ENCODE measurements at places on chromosomes 13 and 19. TPM values are rescaled to one million over a fixed set of nuclear protein-coding genes. Genes with fewer than 3 reads are reported as not detected.

Gene ZNF382
- total RNA-seq = 16.9 TPM

Gene FCHO1
- 1.4 TPM for total RNA-seq

Gene EDDM13
- 0.47 TPM for total RNA-seq

Gene GFY
- total RNA-seq = not detected

- H3K4me1 ChIP-seq = no peaks in the 10 kb centered on the region
- no peaks in the 10 kb centered on the region for H3K36me3 ChIP-seq
- peak; percentile 57 for DNase-seq
- H3K4me3 ChIP-seq = no peak overlapping the region
- H3K27me3 ChIP-seq = peaks cover under 1% of the 10 kb centered on the region
Measured at GRCh38 chr19:1076951-1077350, 10.0 kb downstream of the ARHGAP45 start.

GRCh38 chr13:80361883-80362327 lies 21.0 kb upstream of the SPRY2 start:
- H3K27ac ChIP-seq = no peak overlapping the region
- no peaks in the 10 kb centered on the region for H3K4me1 ChIP-seq
- no peaks in the 10 kb centered on the region for H3K27me3 ChIP-seq
- H3K4me3 ChIP-seq = no peak overlapping the region
- no peak for DNase-seq

- H3K27ac ChIP-seq = no peak overlapping the region
- H3K36me3 ChIP-seq = no peaks in the 10 kb centered on the region
- H3K4me1 ChIP-seq = no peaks in the 10 kb centered on the region
- no peak overlapping the region for H3K4me3 ChIP-seq
- no peak for DNase-seq
Measured at GRCh38 chr19:15829306-15829698, 13.8 kb upstream of the OR10H1 start.

DNA sequence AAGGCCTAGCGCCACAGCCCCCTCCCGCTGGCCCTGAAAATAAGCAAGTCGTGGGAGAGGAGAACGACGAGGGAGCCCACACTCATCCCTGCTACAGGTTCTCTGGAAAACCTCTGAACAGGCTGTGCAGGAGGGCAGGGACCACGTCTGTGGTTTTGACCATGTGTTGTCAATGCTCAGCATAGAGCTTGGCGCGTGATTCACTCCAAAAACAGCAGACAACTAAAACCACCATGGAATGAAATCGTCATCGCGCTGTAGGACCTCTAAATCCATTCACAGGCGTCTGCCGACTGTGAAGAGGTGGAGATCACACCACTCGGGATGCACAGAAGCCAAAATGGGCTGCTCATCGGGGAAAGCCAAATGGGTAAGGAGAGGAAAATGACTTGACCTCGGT lies 121.3 kb downstream of the COL4A1 start:
- no peak overlapping the region for H3K4me3 ChIP-seq
- no peaks in the 10 kb centered on the region for H3K36me3 ChIP-seq

GRCh38 chr13:79736356-79736755 lies 255.4 kb downstream of the NDFIP2 start:
- no peak overlapping the region for H3K4me3 ChIP-seq
- DNase-seq = no peak
- no peak overlapping the region for H3K27ac ChIP-seq
- H3K4me1 ChIP-seq = peaks cover 7% of the 10 kb centered on the region
